ENCODE measurements at places on chromosomes 3 and 15.

- no peak for DNase-seq
Observed at GRCh38 chr3:122025296-122025695, 3.2 kb upstream of the ILDR1 start.

GRCh38 chr15:40875991-40876730, 2.1 kb upstream of the RHOV start:
- no peak for DNase-seq

DNA sequence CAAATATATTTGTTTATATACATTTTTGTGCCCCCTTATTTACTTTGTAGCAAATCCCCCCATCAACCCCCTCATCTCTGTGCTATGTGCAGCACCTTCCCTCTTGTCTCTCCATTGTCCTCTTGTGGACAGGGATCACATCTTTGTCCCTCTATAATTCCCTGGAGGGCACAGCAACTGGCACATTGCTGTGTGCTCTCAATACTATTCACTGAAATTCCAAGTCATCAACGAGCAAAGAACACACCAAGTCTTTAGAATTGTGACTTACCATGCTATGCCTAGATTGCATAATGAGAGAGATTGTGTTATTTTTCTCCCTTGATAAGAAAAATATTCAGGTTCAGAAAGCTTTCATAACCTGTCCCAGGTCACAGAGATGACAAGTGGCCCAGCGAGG, 54.6 kb upstream of the ACAN start:
- no peak for DNase-seq

DNA sequence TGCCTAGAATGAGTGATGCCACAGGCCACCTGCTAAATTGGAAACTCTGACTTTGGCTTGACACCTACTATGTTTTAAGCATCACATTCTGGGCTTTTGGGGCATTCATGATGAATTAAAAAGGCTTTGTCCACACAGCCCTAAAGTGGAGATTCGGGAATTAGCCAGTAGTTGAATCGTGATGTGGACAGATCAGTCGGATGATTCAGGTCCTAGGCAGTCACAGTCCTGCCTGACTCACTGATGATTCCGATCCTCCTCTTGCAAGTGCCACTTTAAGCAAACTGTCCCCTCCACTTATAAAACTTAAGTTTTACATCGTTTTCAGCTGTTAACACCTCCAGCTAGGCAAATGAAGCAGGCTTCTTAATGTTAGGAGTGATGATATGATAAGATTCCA, 75.3 kb downstream of the SYNPR start:
- no peak for DNase-seq

GRCh38 chr3:112649478-112649735, 8.5 kb upstream of the CCDC80 start:
- DNase-seq = no peak

- DNase-seq = peak; percentile 23
Observed at GRCh38 chr3:40780291-40780924, 255.6 kb downstream of the ZNF621 start.

GRCh38 chr3:58518291-58518789, 18.6 kb downstream of the ACOX2 start:
- no peak for DNase-seq

- peak; percentile 16 for DNase-seq
Observed at GRCh38 chr3:32340039-32340438, 51.6 kb upstream of the CMTM7 start.

DNA sequence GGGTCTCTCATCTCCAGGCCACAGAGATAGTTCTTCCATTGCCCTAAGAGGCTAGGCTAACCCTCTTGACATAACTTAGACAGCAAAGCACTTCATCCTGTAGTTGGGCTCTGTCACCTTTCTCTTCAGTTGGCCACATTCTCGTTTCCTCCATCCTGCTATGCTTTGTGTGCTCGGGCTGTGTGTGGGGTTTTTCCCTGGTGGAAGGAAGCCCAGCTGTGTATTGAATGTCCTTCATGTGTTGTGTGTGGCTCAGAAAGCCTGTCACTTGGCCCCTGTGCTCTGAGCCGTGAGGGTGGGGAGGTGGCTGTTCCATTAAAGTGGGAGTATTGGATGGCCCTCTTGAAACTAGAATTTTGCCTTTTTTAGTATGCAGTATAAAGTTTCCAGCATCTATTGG, 8.8 kb upstream of the EXOG start:
- no peak for DNase-seq

- no peak for DNase-seq
Observed at GRCh38 chr3:57031631-57032541, 28.6 kb upstream of the SPATA12 start.

DNA sequence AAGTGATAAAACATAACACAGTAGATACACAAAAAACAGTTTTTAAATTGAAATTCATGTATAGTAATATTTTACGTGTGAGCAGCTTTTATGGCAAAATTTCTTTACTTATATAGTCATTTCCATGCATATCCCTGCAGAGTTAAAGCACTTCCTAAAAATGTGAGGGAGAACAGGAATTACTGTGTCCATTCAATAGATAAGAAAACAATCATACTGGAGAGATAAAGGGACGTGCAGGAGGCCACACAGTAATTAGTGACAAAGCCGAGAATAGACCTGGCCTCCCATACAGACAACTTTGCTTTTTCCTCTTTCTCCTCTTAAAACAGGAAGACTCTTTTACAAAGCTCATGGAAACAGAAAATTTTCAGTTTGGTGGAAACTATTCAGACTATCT, 247.5 kb downstream of the CDIN1 start:
- no peak for DNase-seq

DNA sequence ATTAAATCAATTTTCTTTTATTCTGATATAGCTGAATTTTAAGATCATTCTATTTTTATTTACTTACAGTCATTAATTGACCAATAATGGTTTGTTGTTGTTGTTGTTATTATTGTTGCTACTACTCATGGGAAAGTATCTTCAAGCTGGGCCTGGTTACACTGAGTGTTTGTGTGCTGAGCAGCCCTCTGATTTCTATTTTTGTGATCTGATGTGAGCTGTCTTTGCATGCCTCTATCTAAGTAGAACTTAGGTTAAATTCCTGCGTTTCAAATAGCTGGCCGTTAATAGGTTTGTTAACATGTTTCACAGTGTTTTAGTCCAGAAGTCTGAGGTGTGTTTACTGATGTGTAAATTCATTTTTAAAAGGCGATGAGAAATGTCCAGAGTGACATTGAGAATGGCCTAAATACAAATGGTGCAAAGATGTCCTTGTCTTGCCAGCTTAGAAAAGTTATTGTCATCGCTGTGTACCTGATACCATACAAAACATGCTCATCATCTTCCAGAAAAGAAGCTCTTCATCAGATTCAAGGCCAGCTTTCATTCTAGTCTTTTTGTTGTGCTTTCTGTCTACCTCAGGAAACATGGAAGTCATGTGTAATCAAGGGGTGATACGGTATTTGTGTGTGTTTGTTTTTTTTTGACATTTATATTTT, 15.8 kb downstream of the ARIH2 start:
- no peak for DNase-seq

DNA sequence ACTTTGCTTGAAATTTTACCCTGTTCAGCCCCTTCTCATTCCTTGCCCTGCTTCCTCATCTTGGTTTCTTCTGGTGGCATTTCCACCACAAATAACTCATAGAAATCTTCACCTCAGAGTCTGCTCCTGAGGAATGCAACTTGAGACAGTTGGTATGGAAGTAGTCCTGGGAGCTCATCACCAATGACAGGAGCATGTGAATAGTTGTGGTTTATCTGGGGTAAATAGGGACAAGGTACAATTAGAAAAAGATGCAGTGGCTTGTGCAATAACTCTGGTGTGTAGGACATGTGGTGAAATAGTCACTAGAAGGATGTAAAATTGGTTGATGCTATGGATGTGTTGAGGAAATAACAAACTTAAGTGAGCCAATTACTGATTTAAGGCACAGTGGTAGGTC, 72.7 kb upstream of the CHRNA7 start:
- DNase-seq = no peak

DNA sequence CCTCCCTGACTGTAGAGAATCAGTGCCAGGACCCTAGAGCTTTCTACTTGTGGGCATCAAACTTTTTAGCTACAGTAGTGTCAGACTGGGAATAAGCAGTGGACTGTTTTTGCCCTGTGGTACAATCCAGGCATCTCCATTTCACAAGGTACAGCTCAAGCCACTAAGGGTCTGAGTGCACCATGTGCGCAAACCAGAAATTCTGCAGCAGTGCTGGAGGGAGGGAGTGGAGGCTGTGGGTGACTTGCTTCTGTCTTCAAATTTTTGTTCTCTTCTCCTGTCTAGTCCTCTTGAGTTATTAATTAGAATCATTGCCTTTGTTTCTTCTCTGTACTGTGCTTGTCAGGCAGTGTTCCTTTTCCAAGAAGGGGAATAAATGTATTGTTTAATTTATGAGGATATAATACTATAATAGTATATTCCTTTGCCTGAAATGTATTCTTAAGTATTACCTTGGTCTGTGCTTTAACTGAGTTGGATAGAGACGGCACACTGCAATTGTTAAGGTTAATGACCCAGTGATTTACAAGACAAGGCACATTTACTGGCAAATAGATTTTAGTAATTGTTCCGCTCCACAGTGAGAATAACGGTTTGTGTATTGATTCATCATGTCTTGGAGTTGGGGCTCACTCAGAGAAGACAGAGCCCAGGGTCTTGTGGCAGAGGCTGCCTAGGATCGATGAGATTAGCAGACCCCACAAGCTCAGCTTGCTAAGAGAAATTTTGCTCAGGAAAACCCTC, 390.6 kb upstream of the CFAP20DC start:
- peak; percentile 2 for DNase-seq

DNA sequence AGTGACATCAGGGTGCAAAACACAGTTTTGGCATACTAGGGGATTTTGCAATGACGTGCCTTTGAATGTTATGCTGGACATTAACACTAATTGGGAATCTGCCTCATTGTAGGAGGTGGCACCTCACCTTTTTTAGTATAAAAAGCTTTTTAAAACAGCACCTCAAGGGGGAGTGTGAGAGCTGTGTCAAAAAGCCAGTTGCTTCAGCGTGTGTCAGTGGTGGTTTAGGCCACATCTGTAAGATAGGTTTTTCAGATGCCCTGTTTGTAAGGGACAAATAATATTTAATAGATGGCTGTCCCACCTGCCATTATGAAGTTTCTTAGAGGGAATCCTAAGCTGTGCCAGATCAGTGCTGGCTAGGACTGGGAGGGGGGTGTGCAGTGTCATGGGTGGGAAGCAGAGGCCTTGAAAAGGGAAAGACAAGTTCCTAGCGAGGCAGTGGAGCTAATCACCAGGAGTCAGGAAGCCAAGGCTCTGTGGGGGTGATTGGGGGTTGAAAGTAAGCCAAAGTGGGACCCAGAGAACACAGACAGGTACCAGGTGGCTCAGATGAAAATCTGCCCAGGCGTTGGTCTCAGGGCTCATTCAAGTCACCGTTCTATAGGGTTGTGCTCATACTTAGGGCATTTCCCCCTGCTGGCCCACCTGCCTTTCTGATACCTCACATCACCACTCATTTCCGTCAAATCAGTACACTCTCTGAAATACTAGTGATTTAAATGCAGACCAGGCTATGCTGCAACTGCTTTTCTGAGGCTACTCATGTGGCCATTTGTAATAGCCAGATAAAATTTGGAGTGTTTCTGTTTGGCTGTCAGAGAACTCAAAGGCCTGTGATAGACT, 120.5 kb downstream of the BBX start:
- DNase-seq = no peak

- peak; percentile 33 for DNase-seq
Observed at GRCh38 chr3:20186600-20187004, 596 bp upstream of the SGO1 start.

- DNase-seq = no peak
Observed at GRCh38 chr3:59482684-59483083, 432.9 kb upstream of the CFAP20DC start.

- DNase-seq = no peak
Observed at GRCh38 chr15:58399739-58400138, 32.1 kb upstream of the LIPC start.

GRCh38 chr15:63436872-63437375, 55.3 kb upstream of the CA12 start:
- peak; percentile 86 for DNase-seq

- no peak for DNase-seq
Observed at GRCh38 chr3:131733086-131733841, 230.5 kb upstream of the MRPL3 start.

- DNase-seq = no peak
Observed at GRCh38 chr3:149646181-149646766, 11.6 kb downstream of the WWTR1 start.

DNA sequence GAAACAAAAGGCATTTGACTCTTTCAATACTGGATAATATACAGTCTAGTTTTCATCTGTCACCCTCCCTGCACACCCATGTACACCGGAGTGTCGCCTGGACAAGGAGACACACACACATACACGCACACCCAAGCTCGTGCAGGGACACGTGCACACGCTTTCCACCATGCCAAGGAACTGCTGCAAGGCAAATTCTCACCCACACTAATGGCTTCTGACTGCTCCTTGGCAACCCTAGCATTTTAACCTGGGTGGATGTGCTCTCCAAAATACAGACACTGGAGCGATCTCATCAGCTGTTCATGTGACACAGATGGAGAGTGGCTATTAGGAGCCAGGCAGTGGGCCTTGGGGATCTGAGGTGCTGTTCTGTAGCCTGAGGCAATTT, 61.6 kb downstream of the MEIS2 start:
- no peak for DNase-seq

- peak; percentile 27 for DNase-seq
Observed at GRCh38 chr3:58482917-58483636, 8.8 kb upstream of the KCTD6 start.

GRCh38 chr3:50450209-50450921, 53.1 kb downstream of the CACNA2D2 start:
- DNase-seq = no peak

DNA sequence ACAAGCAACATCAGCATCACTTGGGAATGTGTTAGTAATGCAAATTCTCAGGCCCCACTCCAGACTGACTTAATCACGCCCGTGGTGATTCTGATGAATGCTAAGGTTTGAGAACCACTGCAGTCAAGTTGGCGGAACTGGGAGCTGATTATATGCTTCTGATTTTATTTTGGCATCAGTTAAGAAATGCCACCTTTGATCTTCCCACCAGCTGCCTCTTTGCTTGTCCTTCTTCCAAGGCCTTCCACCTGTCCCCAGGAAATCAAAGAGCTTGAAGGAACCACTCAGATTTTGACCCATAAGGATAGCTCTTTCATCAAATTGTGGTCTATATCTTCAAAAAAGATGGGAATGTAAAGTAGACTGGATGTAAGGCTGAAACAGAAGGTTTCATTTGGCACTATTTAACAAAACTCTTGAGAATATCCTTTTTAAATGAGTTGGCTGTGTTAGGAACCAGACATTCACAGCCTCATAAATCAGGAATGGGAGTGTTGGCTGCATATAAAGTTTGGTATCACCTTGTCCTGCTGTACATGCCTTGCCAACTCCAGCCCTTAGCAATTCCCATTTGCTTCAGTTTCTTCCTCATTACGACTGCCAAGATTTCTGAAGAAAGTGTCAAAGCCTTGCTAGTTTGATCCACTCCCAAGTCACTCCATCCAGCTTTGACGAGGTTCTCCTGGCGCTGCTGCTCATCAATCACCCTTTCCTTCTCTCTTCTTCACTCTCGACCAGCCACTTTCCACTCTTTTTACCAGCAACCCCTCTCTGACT, 125.8 kb upstream of the NPHP3 start:
- no peak for DNase-seq

DNA sequence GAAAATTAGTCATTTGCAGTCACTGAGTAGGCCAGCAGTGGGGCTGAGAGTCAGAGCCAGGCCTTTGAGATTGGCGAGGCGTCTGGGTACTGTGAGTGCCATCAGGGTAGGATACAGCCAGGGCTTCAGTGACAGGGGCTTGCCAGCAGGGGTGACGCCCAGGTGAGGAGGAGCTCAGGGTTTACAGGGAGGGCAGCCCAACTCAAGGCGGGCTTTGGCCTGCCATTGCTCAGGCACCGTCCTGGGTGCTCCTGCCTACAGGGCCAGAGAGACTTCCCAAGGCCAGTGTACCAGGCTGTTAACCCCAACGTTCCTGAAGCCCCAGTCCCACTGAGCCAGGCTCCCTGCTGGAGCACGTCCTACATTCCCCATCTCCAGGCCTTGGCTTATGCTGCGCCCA, 152.0 kb downstream of the FBLN2 start:
- no peak for DNase-seq

All from NCI-H1105 treated with DMSO at 0.1 percent for 48 hours (cell line).